ENCODE measurements at places on chromosomes 6 and 20.

DNA sequence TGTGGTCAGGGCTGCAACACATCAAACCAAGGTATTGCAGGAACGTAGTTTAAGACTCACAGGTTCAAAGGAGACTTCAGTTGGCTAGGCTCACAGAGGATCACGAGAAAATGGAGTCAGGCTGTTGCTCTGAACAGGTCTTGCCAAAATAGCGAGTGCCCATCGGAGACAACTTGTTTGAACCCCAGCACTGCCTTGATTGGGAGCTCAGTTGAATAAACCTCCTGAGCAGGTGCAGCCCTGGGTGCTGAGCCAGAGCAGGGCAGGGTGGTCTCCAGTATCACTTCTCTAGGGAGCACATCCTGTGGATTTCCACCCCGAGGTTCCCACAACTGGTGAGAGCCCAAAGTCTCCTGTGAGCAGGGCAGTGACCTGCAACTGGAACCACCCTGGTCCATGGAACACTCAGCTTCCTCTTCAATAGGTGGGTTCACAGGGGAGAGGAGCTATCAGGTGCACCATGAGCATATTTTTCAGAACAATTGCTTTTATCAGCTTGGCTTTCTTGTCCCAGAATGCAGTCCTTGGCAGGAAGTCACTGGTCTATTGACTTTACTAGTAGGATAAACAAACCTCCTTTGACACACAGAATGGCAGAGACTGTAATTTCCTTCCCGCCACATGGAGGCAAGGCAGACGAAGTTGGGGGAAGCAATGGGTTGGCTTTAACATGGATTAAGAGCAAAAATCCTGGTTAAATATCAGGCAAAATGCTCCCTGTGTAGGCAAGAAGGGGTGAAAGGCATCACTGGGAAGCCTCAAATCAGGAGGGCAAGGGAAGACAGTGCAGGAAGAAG lies 267.7 kb upstream of the FOXQ1 start:
- DNase-seq = no peak

GRCh38 chr6:72832271-72832670 lies 210.4 kb downstream of the KCNQ5 start:
- no peak for DNase-seq

DNA sequence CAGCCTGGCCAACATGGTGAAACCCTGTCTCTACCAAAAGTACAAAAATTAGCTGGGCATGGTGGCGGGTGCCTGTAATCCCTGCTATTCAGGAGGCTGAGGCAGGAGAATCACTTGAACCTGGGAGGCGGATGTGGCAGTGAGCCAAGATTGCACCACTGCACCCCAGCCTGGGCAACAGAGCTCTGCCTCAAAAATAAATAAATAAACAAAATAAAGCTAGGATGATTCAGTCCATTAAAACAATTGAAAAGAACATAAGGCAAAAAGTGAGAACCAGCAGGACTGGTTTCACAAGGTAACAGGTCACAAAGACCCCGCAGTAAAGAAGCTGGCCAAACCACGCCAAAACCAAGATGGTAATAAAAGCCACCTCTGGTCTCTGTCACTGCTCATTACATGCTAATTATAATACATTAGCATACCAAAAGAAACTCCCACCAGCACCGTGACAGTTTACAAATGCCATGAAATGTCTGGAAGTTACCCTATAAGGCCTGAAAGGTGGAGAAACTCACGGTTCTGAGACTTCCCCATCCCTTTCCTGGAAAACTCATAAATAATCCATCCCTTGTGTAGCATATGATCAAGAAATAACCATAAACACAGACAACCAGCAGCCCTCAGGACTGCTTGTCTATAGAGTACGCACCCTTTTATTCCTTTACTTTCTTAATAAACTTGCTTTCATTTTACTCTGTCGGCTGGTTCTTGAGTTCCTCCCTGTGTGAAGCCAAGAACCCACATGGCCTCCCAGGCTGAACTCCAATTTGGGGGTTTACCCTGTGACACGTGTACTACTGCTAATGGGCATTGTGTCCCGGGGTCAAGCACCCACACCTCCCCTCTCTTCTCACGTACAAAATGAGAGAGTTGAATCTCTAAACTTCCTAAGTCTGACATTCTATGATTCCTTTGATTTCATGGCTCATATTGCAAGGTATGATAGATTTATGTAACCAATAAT lies 10.2 kb downstream of the LAMA4 start:
- no peak for DNase-seq

DNA sequence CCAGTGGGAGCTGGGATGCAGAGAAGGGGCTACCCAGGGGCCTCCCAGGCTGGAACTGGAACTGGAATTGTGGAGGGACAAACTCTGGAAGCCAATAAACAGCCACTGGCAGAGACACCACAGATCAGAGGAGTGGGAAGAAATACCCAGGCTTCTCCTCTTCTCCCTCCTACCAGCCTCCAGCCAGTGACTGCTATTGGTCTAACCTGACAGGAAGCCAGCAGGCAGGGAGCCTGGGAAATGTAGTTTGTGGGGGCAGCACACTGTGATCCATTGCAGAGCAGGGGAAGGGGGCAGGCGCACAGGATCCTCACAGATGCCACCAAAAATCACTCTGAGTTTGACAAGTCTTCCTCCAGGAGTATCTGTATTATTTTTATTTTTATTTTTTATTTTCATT lies 12.1 kb upstream of the MLN start:
- DNase-seq = no peak

DNA sequence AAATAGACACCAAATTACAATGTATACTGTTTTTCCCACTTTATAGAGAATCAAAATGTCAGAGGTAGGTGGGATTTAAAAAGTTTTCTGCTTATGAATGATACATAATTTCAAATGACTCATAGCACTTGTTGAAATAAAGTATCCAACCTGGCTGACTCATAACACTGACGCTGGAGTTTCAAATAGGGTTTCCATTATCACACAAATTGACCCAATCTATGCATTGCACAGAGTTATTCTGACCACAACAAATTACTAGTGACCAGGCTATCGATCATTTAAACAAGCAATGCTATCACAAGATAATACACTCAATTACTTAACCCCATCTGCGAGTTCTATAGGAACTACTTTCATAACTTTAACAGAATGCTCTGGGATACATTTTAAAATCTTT lies 31.9 kb upstream of the PRELID3B start:
- no peak for DNase-seq

GRCh38 chr6:79946272-79947190 lies 822 bp downstream of the ELOVL4 start:
- no peak for DNase-seq

GRCh38 chr20:36632487-36633284 lies 13.3 kb downstream of the SLA2 start:
- no peak for DNase-seq

- DNase-seq = no peak
Observed at GRCh38 chr20:57332105-57333089, 2.8 kb downstream of the SPO11 start.

- no peak for DNase-seq
Observed at GRCh38 chr6:137031122-137031521, 13.6 kb downstream of the IL20RA start.

DNA sequence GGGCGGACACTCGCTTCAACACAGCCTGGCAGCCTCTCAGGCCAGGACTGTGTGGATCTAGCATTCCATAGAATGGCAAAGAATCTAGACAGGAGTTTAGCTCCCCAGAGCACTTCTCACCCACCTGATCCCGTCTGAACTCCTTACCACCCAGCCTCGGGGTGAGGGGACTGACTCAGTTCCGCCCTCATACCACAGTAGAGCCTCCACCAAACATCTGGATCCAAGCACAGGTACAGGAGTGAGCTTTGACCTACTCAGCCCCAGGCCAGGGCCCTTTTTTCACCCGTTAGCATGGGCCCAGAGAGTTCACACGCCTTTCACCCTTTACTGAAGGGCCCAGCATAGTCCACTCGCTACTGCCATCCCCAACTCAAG lies 715 bp downstream of the PSMF1 start:
- DNase-seq = no peak

DNA sequence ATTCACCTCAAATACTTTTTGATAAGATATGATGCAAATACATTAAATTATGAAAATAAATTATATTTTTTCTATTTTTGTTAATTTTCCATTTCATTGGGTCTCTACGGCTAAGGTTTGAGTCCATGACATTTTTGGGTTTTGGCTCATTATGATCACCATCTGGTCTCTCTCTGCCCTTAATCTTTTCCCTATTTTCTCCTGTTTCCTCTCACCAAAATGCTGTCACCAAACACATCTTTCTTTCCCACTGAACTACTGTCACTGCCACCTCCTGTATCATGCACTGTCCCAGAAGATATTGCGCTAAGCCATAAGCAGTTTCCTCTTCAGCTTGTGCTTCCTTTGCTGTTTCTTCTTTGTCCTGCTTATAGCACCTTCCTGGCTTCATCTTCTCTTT lies 42.0 kb upstream of the OGFRL1 start:
- DNase-seq = no peak

GRCh38 chr6:35754452-35755277 lies 17.8 kb downstream of the ARMC12 start:
- no peak for DNase-seq

- DNase-seq = no peak
Observed at GRCh38 chr6:1665214-1665613, 55.5 kb downstream of the FOXC1 start.

GRCh38 chr20:62743777-62744317 lies 35.2 kb downstream of the NTSR1 start:
- DNase-seq = no peak

DNA sequence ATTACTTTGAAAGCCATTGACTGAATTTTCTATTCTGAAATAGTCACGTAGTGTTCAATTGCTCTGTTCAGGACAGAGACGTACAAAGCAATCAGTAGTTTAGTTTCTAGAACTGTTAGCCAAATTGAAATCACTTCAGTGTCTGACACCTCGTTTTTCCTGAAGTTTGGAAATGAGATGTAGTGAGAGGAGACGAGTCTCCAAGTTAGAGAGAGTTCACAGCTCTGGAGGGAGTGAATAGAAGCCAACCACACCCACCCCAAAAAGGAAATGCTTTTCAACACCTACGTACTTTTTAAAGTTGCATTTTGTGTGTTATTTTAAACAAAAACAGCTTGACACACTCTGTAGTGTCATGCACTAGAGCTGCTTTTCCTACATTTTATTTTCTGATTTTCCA lies 296.0 kb downstream of the ADGRG6 start:
- no peak for DNase-seq

DNA sequence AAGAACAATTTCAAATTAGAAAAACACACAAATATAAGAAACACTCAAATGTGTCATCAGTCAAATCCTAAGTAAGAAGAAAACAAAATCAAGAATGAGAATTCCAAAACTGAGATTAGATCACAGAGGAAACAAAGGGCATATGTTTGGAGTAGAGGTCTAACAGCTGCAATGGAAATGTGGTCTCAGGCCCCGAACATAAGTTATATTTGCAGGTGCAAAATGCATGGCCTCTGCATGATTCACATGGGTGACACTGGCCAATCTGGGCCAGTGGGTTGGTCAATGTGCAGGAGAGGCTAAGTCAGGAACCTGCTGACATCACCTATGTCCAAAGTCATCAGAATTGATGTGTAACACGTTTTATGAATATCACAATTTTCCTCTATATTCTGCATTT lies 108.5 kb upstream of the MAP7 start:
- DNase-seq = no peak

DNA sequence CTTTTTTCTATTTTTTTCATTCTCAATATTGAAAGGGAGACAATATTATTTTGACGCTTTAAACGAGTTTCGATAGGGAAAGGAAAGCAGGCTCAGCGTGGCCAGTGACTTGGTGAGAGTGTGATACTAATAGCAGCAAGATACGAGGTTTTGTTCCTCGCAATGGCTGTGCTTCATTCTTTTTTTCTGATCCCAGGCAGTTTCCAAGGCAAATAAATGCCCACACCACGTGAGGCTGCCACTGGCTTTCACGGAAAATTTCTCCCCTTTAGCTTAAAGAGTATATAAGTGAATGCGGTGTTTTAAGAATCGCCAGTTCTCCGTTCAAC lies 196.4 kb upstream of the ZNF184 start:
- DNase-seq = no peak

DNA sequence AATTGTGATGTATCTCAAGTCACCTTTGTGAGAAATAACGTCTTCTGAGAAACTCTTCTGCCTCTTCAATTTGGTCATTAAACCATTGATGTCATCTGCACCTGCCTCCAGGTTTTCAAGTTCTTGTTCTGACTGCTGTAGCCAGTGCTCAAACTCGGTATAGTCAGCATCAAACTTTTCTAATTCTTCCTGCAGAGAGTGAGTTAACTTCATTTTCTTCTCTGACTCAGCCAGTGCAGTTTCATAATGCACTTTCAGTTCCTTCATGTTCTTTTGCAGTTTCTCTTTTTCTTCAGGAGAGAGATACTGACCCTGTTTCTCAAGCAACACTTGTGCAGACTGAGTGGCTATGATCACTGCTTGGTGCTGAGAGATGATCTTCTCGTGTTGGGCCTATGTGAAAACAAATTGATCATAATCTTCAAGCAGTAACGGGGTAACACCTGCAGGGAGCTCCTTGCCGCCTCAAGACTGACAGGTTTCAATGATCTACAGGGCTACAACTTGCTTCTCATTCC lies 48.8 kb downstream of the DST start:
- no peak for DNase-seq

GRCh38 chr6:113635222-113635986 lies 221.7 kb upstream of the MARCKS start:
- no peak for DNase-seq

- DNase-seq = no peak
Observed at GRCh38 chr6:34390531-34391472, 1.7 kb downstream of the NUDT3 start.

- no peak for DNase-seq
Observed at GRCh38 chr20:416950-417800, 9.1 kb downstream of the RBCK1 start.

DNA sequence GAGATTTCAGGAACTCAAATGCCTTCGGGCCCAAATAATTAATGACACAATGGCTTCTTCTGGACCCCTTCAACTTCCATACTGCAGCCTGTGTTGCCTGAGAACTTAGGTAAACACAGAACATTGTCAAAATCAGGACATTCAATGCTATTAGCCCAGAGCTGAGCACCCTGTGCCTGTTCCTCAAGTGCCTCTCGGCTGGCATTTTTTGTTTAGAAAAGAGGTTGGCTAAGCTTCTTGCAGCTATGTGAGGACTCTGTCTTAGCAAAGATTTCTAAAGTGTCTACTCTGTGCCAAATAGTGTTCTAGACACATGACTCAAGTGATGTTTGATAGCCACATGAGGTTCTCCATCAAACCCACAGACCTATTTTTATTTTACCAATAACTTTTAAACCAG lies 289.3 kb upstream of the ARID1B start:
- DNase-seq = no peak

DNA sequence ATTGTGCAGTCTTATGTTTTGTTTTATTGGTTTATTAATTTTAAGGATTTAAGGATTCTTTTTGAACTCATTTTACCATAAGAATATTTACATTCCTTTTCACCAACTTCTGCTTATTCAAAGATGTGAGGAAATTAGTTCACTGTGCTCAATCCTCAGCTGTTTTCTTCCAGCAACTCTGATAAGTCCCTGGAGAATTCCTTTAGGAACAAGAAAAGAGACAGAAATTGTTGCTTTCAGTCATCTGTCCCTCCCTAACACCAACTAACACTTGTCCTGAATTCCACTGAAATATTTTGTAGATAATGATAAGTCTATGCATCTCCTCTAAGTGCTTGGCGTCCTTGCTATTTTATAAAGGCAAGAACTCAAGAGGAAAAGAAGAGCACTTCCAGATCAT lies 334.8 kb upstream of the MARCKS start:
- no peak for DNase-seq

GRCh38 chr6:142800240-142800639 lies 144.7 kb downstream of the HIVEP2 start:
- no peak for DNase-seq

Data from stimulated activated CD4-positive, alpha-beta T cell treated with anti-CD3 and anti-CD28 coated beads, Interleukin-1b, Interleukin-23, amount 100 ng/mL, for 1 hour (primary cell).